Activated CD8-positive, alpha-beta T cell treated with anti-CD3 and anti-CD28 coated beads for 36 hours (primary cell): ENCODE measurements at places on chromosomes 4 and X. TPM values are rescaled to one million over a fixed set of nuclear protein-coding genes. Genes with fewer than 3 reads are reported as not detected.

Gene WAS
- total RNA-seq: 81.6 TPM

- H3K4me1 ChIP-seq: no peaks in the 10 kb centered on the region
- peaks cover 5% of the 10 kb centered on the region for H3K27me3 ChIP-seq
- no peaks in the 10 kb centered on the region for H3K36me3 ChIP-seq
- DNase-seq: peak; percentile 24
- no peak overlapping the region for H3K27ac ChIP-seq
Measured at GRCh38 chr4:73019462-73020047, 50.0 kb downstream of the COX18 start.

Gene NEUROG2
- total RNA-seq: 0.13 TPM

GRCh38 chr4:112677519-112678091, 40.7 kb downstream of the LARP7 start:
- DNase-seq: no peak
- H3K27ac ChIP-seq: no peak overlapping the region
- H3K4me3 ChIP-seq: no peak overlapping the region
- no peaks in the 10 kb centered on the region for H3K36me3 ChIP-seq

Gene SYNPO2
- total RNA-seq: 0.13 TPM

DNA sequence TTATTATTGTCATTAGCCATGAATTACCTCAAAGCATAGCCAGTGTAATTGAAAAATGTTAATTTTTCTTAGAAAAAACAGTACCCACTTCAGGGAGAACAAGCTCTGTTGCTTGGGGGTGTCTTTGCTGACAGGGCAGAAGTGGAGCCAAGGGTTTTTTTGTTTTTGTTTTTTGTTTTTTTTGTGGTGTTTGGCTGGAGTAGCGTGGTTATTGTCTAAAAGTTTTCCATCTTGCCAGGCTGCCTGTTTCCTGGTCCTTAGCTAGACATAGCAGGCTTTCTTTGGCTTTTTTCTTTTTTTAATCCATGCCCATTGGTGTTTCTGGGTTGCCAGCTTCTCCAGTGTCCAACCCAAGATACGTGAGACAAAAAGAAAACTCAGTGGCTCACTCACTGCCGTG, 61.5 kb downstream of the CASP3 start:
- DNase-seq: no peak
- H3K4me3 ChIP-seq: no peak overlapping the region
- no peak overlapping the region for H3K27ac ChIP-seq
- H3K27me3 ChIP-seq: no peaks in the 10 kb centered on the region

DNA sequence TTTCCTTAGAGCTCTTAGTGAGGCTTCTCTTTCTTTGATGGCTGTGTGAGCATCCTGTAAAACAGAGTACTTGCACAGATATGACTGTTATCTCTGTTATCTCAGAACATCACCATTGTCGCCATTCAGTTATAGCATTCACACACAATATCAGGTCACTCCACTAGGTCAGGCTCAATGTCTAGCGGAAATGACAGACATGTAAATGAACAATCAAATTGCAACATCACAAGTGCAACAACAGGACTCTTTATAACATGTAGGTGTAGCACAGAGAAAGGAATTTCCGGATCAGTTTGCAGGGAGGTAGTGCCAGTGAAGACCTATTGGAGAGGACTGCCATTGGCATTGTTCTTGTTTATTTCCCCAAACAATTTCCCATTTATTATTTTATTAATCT, 43.2 kb upstream of the IGSF1 start:
- no peak overlapping the region for H3K27ac ChIP-seq
- no peaks in the 10 kb centered on the region for H3K4me1 ChIP-seq
- peaks cover 1% of the 10 kb centered on the region for H3K27me3 ChIP-seq
- no peak for DNase-seq
- no peak overlapping the region for H3K4me3 ChIP-seq

- DNase-seq: no peak
- H3K36me3 ChIP-seq: no peaks in the 10 kb centered on the region
- peaks cover 2% of the 10 kb centered on the region for H3K27me3 ChIP-seq
- no peak overlapping the region for H3K4me3 ChIP-seq
Measured at GRCh38 chr4:144681806-144682205, 35.9 kb downstream of the HHIP start.

DNA sequence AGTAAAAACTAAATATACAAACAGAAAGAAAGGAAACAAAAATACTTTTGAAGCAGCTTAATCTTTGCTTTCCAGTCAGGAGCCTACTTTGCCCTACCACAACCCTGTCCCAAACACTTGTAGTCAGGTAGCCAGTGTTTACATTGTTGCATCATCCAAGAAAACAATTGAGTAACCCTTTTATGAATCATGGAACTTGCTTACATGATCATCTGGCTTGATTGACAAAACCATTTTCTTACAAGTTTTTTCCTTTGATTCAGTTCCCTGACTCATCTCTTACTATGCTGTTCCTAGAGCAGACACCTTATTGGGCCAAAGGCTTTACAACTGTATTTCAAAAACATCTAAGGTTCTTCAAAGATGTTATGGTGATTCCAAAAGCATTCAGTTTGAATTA, 740.1 kb downstream of the KLHL13 start:
- no peaks in the 10 kb centered on the region for H3K27me3 ChIP-seq
- no peak overlapping the region for H3K27ac ChIP-seq
- DNase-seq: no peak
- H3K36me3 ChIP-seq: no peaks in the 10 kb centered on the region
- no peaks in the 10 kb centered on the region for H3K4me1 ChIP-seq
- no peak overlapping the region for H3K4me3 ChIP-seq

GRCh38 chrX:106780264-106780663, 22.2 kb upstream of the TBC1D8B start:
- H3K27me3 ChIP-seq: peaks cover 5% of the 10 kb centered on the region
- H3K36me3 ChIP-seq: no peaks in the 10 kb centered on the region
- no peak overlapping the region for H3K27ac ChIP-seq

DNA sequence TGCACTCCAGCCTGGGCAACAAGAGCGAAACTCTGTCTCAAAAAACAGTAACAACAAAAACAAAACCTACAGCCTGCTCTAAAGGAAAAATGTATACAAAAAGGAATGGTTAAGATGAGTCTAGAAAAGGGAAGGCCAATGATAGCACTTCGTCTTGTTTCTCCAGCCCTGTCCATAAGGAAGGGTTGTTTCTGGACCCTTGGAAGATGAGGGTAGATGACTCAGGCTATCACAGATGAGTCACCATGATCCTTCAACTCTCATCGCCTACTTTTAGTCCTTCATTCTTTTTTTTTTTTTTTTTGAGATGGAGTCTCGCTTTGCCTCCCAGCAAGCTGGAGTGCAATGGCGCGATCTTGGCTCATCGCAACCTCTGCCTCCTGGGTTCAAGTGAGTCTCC, 8.8 kb downstream of the PLA2G12A start:
- H3K27me3 ChIP-seq: no peaks in the 10 kb centered on the region
- H3K27ac ChIP-seq: no peak overlapping the region
- no peak for DNase-seq
- H3K36me3 ChIP-seq: peaks cover 34% of the 10 kb centered on the region

GRCh38 chr4:150949342-150949741, 65.7 kb downstream of the LRBA start:
- DNase-seq: no peak
- H3K36me3 ChIP-seq: peaks cover 5% of the 10 kb centered on the region
- H3K4me1 ChIP-seq: peaks cover 52% of the 10 kb centered on the region
- H3K27ac ChIP-seq: no peak overlapping the region
- no peak overlapping the region for H3K4me3 ChIP-seq

DNA sequence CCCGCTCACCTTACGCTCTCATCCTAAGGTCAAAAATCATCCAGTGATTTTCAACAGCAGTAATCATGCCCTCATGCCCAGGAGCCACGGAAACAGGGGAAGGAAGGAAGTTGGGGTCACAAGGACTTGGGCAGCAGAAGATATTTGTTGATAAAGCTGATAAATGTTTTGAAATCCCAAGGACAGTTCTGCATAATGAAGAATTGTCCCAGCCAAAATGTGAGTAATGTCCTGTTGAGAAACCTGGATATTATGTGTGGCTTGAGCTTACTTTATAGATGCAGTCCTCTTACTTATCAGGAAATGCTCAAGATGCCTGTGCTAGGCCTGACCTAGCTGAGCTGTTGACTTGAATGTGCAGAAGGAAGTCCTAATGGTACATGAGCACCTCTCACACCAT, 263.0 kb upstream of the ZFP42 start:
- no peak overlapping the region for H3K27ac ChIP-seq
- no peaks in the 10 kb centered on the region for H3K36me3 ChIP-seq
- no peak for DNase-seq
- H3K4me1 ChIP-seq: no peaks in the 10 kb centered on the region
- no peak overlapping the region for H3K4me3 ChIP-seq

Gene RBM46
- total RNA-seq: not detected

Gene FATE1
- total RNA-seq: not detected

DNA sequence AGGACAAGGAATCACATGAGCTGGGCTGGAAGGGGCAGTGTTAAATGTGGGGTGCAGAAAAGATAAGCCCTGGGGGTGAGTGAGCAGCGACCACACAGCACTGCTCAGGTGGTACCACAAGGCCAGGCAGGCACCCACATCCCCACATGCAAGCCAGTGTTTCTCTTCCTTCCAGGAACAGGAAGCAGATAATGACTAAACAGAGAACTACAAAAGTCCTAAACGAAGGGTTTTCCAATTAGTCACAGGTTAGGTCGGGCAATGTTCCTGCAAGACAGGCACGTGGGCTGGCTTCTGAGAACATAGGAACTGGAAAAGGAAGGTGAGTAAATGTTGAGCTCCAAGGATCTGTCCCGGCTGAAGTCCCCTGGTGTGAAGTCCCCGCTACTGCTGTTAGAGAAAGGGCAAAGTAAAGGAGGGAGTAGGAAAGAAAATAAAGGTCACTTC, 19.5 kb downstream of the RELL1 start:
- DNase-seq: peak; percentile 49
- no peaks in the 10 kb centered on the region for H3K27me3 ChIP-seq
- H3K36me3 ChIP-seq: peaks cover 8% of the 10 kb centered on the region

DNA sequence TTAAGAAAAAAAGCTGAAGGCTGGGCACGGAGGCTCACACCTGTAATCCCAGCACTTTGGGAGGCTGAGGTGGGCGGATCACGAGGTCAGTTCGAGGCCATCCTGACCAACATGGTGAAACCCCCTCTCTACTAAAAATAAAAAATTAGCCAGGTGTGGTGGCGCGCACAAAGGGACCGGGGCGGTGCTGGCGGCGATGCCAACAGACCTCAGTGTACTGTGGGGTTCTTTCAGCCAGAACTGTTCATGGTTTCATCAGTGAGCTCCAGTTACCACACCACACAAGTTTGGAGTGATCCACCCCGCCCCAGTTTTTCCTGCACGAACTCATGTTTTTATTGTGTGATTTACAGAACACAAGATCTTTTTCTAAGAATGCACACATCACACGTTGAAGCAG, 21.2 kb upstream of the IRAK1 start:
- H3K4me1 ChIP-seq: peaks cover 46% of the 10 kb centered on the region
- H3K27ac ChIP-seq: peak overlapping the region; percentile 77
- no peaks in the 10 kb centered on the region for H3K27me3 ChIP-seq
- peak; percentile 23 for DNase-seq
- no peak overlapping the region for H3K4me3 ChIP-seq

DNA sequence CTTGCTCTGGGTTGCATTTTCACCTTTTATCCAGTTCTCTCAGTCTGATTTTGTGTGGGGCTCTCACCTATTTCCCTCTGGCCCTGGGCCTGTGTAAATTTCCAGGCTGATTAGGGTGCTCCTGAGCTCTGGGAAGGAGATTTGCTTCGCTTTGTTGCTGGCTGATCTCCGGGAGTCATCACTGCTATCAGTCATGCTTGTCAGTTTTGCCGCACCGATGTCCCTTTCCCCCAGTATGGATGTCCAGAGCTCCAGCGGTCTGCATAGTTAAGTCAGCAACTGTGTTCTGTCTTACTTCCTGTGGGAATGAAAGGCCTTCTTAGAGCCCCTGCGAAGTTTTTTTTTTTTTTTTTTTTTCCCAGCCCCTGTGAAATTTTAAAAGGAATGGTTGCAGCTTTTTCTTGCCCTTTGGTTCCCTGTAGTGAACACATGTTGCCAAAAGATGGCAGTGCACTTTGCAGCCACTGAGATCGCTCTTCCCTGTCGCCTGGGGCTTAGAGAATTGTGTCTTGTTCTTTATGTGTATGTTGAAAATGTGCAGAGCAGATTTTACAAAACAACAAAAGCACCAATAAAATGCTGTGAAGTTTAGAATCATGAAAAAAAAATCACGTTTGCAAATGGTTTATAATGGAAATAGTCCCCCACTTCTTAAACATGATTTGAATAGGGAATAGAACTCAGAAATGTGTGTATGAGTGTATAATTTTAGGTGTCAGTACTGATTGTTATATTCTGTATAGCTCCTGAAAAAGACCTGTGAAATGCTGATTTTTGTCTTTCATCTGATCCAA, 109.1 kb upstream of the SLC4A4 start:
- no peaks in the 10 kb centered on the region for H3K4me1 ChIP-seq
- H3K4me3 ChIP-seq: no peak overlapping the region
- H3K36me3 ChIP-seq: no peaks in the 10 kb centered on the region

- no peaks in the 10 kb centered on the region for H3K36me3 ChIP-seq
- no peaks in the 10 kb centered on the region for H3K4me1 ChIP-seq
- DNase-seq: no peak
- H3K27me3 ChIP-seq: no peaks in the 10 kb centered on the region
- H3K4me3 ChIP-seq: no peak overlapping the region
Measured at GRCh38 chr4:96262057-96262456, 422.2 kb downstream of the PDHA2 start.

- H3K36me3 ChIP-seq: no peaks in the 10 kb centered on the region
- H3K27me3 ChIP-seq: no peaks in the 10 kb centered on the region
- H3K4me3 ChIP-seq: no peak overlapping the region
- no peak for DNase-seq
- no peaks in the 10 kb centered on the region for H3K4me1 ChIP-seq
Measured at GRCh38 chr4:8278421-8279287, 9.1 kb downstream of the HTRA3 start.
